ENCODE measurements at places on chromosomes 1 and 21.
A peak's percentile ranks its signal among the peaks of the same experiment; 100 is the strongest.

DNA sequence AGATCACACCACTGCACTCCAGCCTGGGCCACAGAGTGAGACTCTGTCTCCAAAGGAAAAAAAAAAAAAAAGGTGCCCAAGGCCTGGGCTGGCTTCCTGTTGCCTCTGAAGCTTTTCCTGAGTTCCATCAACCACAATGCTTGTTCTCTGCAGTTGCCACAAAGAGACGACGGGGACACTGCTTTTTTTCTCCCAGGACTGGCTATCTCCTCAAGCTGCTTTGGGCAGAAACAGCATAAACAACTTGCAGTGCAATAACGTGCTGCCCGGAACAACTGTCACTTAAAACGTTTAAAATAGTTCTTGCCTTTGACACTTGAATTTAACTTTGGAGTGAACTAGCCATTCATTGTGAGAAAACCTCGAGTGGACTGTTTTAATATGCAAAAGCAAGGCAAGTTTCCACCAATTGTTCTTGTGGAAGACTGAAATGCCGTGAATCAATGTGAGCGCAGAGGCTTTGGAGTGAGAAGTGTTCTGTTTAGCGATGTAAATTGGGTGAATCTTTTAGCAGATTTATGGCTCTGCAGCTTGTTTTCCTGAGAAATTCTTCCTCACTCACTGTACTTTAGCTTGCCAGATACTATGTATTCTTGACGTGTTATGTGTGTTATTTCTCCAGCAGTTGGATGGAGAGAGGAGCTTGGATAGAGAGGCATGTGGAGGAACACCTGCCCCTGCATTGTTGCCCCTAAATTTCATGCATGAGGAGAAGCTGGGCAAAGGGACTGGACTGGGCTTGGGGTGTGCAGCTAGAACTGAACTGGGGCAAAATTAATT lies 188.1 kb upstream of the KIAA0040 start:
- no peak for DNase-seq

DNA sequence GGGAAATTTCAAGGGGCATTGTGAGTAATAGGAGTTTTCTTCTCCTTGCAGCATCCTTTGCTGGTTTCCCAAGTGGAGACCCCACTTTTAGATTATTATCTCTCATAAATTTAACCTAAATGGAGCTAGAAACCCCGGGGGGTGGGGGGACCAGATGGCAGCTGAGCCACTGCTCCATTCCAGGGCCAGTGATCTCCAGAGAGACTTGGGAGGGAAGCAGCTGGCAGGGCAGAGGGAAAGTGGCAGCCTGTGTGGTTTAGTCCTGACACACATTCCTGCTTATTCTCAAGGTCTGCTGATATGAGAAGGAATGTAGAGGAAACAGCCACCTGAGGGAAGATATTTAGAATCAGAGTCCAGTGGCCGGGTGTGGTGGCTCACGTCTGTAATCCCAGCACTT lies 16.3 kb downstream of the PCP4L1 start:
- no peak for DNase-seq

DNA sequence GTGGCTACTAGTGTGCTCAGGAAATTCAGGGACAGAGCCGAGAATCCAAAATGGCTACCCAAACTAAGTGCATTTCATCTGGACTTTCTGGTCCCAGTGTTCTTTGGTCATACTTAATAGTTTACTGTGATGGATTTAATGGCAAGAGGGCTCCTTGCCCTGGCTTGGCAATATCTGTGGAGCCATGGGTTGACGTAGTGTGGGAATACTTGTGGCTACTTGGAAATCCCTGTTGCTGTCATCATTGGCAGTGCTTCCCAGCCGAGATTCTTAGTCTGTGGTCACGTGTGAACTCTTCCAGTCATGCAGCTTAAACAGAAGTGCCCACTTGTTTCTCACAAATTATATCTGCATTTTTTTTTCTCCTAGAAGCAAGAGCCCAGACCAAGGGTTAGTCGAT lies 198.9 kb downstream of the HS2ST1 start:
- peak; percentile 82 for DNase-seq

DNA sequence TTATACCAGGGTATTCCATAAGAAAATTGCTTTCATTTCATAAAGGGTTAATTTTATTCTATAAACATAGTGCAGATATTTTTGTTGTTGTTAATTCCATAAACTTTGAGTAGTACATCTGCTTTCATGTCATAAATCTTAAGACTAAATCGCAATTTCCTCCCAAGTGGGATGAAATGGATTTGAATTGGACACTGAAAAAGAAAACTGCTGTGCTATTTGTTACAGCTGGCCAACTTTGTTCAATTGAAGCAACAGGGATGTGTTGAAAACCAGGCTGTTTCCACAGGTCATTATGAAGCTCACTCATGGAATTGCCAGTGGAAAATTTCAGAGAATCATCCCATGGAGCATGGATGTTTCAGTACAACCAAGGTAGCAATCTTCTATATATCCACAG lies 252.5 kb upstream of the RGS18 start:
- no peak for DNase-seq

GRCh38 chr1:35656148-35656862 lies 15.0 kb upstream of the PSMB2 start:
- no peak for DNase-seq

GRCh38 chr21:28454564-28455252 lies 538.0 kb downstream of the LTN1 start:
- DNase-seq = no peak

DNA sequence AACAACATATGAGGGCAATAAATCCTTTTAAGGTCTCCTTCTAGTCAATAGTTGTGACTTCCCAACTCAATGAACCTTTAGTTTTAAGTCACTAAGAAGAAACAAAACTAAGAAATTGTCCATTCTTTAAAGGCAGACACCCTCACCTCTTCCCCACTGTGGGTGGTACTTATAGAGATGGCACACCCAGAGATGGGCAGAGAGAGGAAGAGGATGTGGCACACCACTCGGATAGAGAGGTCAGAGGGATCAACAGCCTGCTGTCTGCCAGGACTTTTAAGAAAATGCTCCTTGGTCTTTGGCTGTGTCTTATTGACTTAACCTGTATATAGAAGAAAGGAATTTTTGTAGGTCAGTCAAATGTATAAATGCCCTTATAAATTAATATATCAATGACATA lies 45.1 kb downstream of the FASLG start:
- DNase-seq = no peak

- DNase-seq = no peak
These were observed 155.4 kb downstream of the NFIA start for GRCh38 chr1:61237659-61238358.

- DNase-seq = no peak
These were observed 43.2 kb downstream of the YARS1 start for GRCh38 chr1:32773764-32774463.

- no peak for DNase-seq
These were observed 39.2 kb downstream of the MAPKAPK2 start for GRCh38 chr1:206723805-206724472.

DNA sequence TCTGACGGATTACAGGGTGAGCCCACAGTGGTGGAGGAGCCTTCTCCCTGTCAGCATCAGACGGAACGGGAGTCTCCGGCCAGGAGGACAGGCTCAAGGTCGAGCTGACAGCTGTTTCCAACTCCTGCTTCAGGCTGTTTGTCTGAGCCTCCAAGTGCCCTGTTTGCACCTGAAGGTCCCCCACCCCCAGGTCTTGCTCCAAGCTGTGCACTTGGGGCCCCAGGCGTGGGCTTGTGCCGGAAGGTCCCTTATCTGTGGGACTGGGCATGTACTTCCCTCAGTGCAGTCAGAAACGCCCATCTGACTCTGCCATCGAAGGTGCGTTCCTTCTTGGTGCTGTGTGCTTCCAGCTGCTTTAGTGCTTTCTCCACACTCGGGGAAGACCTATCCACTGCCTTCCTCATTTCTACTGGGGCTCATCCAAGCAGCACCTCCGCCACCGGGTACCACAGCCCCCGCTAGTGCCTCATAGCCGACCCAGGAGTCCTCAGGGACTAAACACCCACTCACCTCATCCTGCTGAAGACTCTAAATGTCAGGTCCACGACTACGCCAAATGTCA lies 29.5 kb upstream of the CR2 start:
- DNase-seq = no peak

DNA sequence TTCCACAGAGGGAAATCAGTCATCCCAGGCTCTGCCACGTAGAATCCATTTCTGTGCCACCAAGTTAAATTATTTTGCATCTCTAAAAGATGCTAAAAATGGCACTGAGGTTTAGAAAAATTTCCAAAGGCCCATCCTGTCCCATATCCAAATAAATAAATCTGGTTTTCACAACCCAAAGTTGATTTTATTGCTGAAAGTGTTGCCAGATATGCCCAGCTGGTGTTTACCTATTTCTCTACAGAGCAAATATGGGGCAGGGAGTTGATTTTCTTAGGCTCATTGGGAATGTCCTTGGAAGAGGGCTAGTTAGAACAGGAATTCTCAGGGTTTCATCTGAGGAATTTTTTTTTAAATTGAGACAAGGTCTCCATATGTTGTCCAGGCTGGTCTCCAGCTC lies 19.0 kb downstream of the MAP1LC3C start:
- DNase-seq = no peak

GRCh38 chr1:3642919-3643675 lies 6.8 kb downstream of the WRAP73 start:
- DNase-seq = no peak

GRCh38 chr21:38439957-38440356 lies 58.3 kb downstream of the ERG start:
- no peak for DNase-seq

GRCh38 chr1:43303471-43304313 lies 2.9 kb downstream of the TIE1 start:
- no peak for DNase-seq

Measured in foreskin melanocyte (primary cell).